ENCODE measurements at places on chromosomes 2 and 18. TPM values are rescaled to one million over a fixed set of nuclear protein-coding genes. Genes with fewer than 3 reads are reported as not detected.

DNA sequence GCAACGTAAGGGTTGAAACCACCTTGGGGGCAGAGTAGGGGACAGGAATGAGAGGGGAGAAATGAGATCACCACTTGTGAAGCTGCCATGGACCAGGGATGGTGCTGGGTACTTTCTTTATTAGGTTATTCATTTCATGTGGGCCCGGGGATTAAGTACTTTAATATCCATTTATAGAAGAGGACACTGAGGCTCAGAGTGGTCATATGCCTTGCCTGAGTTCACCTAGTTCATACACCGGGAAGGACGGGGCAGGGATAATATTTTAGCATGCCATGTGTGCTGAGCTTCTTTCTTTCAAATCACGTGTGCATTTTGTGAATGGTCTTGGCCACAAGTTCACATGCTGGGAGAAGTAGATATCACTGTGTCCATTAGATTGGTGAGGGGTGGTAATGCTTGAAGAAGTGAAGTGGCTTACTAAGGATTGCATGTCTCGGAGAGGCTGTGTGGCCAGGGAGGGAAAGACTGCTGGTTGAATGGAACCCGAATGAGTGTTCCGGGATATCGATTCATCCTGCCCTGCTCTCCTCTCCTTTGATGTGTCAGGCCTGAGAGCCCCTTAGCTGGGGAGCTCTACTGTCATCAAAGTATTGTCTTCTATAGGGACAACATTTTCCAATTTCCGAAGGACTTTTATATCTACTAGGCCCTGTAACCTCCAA is 187.1 kb downstream of the MYCN start:
- no peak for DNase-seq

GRCh38 chr2:62304429-62305417 is 108.8 kb downstream of the B3GNT2 start:
- DNase-seq: peak; percentile 94

DNA sequence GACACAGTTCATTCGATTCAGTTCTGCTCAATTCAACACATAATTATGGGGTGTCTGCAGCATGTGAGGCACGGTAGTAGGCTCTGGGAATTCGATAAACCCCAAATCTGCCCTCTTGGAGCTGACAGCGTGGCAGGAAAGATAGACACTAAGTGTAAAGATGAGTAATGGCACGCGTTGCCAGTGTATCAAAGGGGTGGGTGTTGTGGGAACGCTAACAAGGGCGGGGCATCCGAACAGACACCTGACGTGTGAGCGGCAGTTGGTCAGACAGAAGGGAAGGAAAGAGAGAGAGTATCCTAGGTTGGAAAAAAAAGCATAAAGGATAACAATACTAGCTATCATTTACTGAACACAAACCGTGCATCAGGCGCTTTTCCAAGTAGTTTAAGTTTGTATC is 125.7 kb upstream of the HAAO start:
- no peak for DNase-seq

DNA sequence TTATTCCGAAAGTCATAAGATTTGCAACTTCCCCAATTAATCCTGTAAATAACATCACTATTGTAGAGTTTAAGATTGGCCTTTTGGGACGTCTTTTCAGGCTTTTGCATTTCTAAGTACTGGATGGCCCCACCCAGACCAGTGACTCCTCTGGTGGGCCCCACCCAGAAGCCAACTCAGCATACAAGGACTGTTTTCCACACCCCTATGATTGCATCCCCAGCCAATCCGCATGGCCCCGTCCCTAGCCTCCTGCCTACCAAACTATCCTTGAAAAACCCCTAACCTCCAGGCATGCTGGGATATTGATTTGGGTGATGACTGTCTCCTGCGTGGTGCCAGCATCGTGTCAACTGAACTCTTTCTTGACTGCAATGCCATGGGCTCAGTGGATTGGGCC is 24.5 kb upstream of the TGIF1 start:
- no peak for DNase-seq

GRCh38 chr18:48459016-48459415 is 49.8 kb upstream of the ZBTB7C start:
- no peak for DNase-seq

- DNase-seq: no peak
These were observed 197.6 kb downstream of the BCL11A start for GRCh38 chr2:60355849-60356261.

GRCh38 chr2:105761931-105762515 is 17.3 kb downstream of the NCK2 start:
- DNase-seq: no peak

DNA sequence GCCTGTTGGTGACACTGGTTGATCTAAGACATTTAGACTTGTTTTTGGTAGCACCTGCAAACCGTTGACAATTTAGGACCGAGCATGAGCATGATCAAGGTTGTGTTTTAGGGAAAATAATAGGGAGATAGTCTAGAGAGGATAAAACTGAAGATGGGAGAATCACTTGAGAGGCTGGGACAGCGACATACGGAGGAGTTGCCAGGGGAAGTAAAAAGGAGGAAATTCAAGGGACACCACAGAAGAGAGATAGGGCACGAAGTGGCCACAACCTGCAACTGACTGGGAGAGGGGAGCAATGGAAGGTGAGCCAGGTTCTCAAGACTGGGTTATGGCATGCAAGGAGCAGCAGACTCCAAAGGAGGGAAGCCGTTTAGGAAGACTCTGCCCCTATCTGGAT is 1.4 kb upstream of the ATP8B1 start:
- DNase-seq: no peak

DNA sequence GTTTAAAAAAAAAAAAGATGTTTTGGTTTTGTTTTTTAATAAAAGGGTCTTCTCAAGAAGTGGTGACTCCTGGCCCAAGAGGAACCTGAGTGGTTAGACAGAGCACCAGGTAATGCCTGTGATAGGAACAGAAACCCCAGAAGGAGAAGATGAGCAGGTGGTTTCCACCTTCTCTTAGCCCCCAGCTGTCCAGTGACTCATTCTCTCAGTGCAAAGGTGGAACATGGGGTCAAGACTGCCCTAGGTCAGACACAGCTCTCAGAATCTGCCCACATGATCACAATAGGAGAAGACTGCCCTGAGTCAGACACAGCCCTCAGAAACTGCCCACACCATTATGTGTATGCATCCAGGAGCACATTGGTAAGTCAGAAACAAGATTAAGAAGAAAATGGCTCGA is 61.8 kb downstream of the TBC1D8 start:
- DNase-seq: no peak

DNA sequence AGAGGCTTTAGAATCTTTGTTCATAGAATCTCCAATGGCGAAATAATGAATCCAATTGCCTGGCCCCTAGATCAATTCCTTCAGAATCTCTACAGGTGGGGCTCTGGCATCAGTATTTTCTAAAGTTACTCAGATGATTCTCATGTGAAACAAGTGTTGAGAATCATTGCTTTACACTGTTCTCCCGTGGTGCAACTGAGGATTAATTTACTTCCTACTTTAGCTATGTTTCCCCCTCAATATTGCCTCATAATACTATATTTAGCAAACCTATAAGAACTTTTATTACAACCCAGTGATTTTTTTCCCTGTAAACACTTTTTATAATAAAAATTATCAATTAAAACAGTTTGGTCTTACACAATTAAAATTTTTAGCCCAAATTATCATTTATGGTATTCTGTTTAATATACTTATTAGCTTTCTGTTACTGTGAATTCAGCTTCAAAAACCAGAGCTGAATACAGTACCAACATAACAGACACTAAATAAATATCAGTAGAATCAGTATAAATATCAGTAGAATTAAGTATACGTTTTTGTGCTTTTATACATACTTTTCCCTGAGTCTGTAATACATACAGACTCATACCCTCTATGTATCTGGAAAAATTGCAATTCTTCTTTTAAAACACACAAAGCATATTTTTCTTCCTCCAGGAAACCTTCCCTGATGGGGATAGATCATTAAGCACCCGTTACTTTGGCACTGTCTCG is 20.8 kb downstream of the SLC38A11 start:
- no peak for DNase-seq

GRCh38 chr2:101463911-101464641 is 10.8 kb downstream of the RFX8 start:
- DNase-seq: peak; percentile 92

DNA sequence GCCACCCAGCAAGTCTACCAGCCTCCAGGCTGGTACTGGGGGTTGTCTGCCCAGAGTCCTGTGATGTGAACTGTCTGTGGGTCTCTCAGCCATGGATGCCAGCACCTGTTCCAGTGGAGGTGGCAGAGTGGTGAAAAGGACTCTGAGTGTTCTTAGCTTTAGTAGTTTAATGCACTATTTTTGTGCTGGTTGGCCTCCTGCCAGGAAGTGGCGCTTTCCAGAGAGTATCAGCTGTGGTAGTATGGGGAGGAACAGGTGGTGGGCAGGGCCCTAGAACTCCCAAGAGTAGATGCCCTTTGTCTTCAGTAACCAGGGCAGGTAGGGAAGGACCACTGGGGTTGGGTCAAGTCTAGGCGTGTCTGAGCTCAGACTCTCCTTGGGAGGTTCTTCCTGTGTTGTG is 356.7 kb downstream of the STK39 start:
- DNase-seq: no peak

- no peak for DNase-seq
These were observed 178.2 kb upstream of the RAB12 start for GRCh38 chr18:8431036-8431435.

DNA sequence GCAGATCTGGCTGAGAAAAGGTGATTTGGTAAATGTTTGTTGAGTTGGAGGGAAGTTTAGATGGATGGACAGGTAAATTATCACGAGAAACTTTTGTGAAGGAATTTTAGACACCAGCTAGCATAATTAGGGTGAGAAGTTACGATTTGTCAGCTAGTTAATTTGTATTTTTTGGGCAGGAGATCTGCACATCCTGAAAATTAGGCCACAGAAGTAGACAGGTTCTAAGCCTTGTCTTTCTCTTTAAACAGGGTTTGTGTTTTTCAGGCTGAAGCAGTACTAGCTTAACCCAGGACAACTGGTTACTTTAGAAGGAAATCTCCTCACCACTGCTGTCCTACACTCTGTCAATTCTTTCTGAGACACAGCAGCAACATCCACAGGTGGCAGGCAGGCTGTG is 49.1 kb downstream of the DDX1 start:
- no peak for DNase-seq

- DNase-seq: no peak
These were observed 253.0 kb upstream of the FANCL start for GRCh38 chr2:58494071-58494501.

GRCh38 chr2:181785691-181786344 is 105.5 kb upstream of the NEUROD1 start:
- no peak for DNase-seq

GRCh38 chr2:216051350-216051749 is 30.3 kb downstream of the PECR start:
- DNase-seq: no peak

DNA sequence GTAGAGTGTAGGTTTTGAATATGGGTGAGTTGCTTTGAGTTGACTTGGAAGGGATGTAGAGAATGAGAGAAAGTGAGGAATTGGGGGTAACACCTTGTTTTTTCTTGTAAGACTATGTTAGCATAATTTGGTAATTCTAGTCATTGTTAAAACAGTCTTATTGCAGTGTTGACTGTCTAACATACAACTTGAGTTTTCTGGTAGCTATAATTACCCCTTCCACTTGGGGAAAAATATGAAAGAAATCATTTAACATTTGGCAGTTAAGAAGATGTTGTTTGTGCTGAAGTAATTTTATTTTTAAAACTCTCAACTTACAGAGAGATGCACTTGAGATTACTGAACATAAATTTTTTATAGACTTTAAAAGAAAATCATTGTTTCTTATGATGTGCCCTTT is 108.2 kb downstream of the COMMD1 start:
- no peak for DNase-seq

DNA sequence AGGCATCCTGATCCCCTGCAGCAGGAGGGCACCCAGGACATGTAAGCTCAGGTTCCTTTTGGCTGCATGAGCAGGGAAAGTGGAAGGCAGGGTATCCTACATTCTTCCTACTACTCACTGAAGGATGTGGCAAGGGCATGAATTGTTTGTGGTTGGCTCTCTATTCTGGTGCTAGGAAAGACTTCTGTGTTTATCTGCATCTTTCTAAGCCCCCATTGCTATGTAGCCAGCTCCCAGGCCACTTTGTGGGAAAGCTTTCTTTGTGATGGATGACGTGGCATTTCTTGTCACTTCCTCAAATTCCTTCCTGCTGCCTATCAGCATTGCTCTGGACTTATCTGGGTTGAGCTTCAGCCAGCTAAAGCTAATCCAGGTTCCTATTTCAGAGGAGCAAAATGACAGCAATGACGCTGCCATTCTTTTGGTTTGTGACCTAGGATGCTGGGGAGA is 46.2 kb downstream of the MEIS1 start:
- peak; percentile 83 for DNase-seq

- DNase-seq: no peak
These were observed 146.5 kb downstream of the NDUFA10 start for GRCh38 chr2:239878686-239879085.

G6PC2 gene
- not detected for total RNA-seq

CCDC141 gene
- total RNA-seq: not detected

RFX8 gene
- 1.3 TPM for total RNA-seq

MYL1 gene
- not detected for total RNA-seq

BBS5 gene
- 3.2 TPM for total RNA-seq

GKN2 gene
- total RNA-seq: not detected

RUFY4 gene
- not detected for total RNA-seq

SPDYA gene
- total RNA-seq: 0.79 TPM

SCN9A gene
- total RNA-seq: 0.33 TPM

NAT8 gene
- not detected for total RNA-seq

Measured in pulmonary artery endothelial cell (primary cell).